ENCODE measurements at places on chromosomes 6 and 20. TPM values are rescaled to one million over a fixed set of nuclear protein-coding genes. Genes with fewer than 3 reads are reported as not detected.

GRCh38 chr20:54649511-54649962 lies 174.1 kb downstream of the DOK5 start:
- H3K27ac ChIP-seq = no peak overlapping the region
- no peaks in the 10 kb centered on the region for H3K36me3 ChIP-seq
- no peak overlapping the region for H3K4me3 ChIP-seq
- peaks cover 7% of the 10 kb centered on the region for H3K4me1 ChIP-seq

DNA sequence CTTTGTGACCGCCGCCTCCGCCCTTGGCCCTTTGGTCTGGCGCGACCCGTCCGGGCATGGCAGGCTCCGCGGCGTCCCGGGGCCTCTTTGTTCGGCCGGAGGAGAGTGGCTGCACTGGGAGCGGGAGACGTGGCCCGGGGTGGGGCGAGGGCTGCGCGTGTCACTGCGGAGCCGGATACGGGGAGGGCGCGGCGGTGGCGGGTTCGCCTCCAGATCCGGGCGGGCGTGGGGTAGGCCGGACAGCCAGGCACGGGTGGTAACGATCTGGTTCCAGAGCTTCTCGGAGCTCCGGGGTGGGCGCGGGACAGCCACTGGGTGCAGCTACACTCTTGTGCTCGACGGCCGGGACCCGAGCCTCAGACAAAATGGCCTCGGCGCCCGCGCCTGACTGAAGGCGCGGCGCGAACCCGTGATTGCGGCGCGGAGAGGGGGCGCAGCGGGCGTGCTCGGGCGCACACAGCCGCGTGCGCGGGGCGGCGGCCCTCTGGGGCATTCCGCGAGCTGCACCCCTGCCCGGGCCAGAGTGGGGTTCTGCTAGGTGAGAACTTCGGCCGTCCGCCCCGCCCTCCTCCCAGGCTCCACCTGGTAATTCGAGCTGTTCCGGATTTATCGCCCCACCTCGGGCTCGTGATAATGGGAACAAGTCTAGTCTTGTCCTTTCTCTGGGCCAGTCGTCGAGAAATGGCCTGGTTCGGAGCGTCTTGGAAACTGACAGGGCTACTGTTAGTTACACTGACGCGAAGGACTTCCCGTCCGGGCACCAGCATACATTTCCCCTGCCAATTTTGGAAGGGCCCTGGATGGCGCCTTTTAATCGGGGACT lies 1.0 kb downstream of the LOC128125822 start:
- peaks cover 26% of the 10 kb centered on the region for H3K4me1 ChIP-seq
- peaks cover 17% of the 10 kb centered on the region for H3K36me3 ChIP-seq
- DNase-seq = peak; percentile 71
- H3K27ac ChIP-seq = peak overlapping the region; percentile 95
- H3K4me3 ChIP-seq = peak overlapping the region; percentile 95

DNA sequence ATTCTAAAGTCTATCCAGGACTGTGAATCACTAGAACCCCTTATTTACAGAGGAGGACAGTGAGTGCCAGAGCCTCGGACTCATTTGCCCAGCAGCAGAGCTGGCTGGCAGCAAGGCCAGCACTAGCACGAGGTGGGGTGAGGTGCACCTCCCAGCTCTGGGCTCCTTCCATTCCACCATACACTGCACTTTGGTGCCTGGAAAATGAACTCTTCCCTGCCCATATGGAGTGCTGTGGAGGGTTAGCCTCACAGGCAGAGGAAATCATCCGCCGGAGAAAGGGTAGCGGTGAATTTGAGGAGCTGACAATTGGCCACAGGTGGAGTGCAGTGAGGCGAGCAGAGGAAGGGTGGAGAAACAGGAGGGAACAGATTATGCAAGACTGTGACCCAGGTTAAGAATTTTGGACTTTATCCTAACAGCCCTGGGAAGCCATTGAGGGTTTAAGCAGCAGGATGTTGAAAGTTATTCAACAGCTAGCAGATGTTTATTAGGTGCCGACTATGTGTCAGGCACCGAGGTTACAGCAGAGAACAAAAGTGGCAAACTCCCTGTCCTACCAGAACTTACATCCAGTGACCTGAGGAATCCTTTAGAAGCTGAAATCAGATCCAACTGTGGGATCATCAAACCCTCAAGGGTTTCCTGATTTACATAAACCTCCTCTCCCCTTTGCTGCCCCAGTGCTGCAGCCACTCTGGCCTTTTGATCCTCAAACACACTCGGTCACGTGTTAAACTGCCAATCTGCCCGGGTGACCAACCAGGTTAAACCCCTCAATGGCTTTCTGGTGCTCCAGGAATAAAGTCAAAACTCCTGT lies 6.2 kb downstream of the TRIM26 start:
- peaks cover 10% of the 10 kb centered on the region for H3K4me1 ChIP-seq
- H3K4me3 ChIP-seq = no peak overlapping the region
- DNase-seq = peak; percentile 37

GRCh38 chr20:19956976-19957375 lies 60.2 kb upstream of the NAA20 start:
- H3K4me1 ChIP-seq = no peaks in the 10 kb centered on the region
- no peak overlapping the region for H3K27ac ChIP-seq
- no peaks in the 10 kb centered on the region for H3K27me3 ChIP-seq
- peaks cover 18% of the 10 kb centered on the region for H3K36me3 ChIP-seq
- DNase-seq = no peak

- no peak overlapping the region for H3K4me3 ChIP-seq
- no peaks in the 10 kb centered on the region for H3K27me3 ChIP-seq
- peak overlapping the region; percentile 11 for H3K27ac ChIP-seq
- DNase-seq = no peak
- H3K4me1 ChIP-seq = peaks cover 23% of the 10 kb centered on the region
- H3K36me3 ChIP-seq = no peaks in the 10 kb centered on the region
Observed at GRCh38 chr20:9344083-9344920, 170.1 kb upstream of the LAMP5 start.

DNA sequence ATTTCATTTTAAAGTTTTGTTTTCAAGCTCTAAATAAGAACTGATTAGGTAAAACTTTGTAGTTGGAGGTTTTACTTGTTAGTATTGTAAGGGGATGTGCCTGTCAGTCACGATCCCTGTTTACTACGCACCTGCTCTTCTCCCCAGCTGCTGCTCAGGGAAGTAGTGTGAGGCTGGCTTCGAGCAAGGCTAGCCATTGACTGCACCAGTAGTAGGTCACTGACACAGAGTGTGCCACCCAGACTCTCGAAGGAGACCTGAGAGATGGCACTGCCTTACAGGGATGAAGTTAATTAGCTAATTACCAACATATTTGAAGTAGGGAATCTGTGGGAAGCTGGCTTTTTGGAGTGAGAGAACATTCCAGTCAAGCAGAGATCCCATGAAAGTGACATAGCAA lies 89.2 kb downstream of the DNAH8 start:
- DNase-seq = no peak
- H3K27ac ChIP-seq = no peak overlapping the region

DNA sequence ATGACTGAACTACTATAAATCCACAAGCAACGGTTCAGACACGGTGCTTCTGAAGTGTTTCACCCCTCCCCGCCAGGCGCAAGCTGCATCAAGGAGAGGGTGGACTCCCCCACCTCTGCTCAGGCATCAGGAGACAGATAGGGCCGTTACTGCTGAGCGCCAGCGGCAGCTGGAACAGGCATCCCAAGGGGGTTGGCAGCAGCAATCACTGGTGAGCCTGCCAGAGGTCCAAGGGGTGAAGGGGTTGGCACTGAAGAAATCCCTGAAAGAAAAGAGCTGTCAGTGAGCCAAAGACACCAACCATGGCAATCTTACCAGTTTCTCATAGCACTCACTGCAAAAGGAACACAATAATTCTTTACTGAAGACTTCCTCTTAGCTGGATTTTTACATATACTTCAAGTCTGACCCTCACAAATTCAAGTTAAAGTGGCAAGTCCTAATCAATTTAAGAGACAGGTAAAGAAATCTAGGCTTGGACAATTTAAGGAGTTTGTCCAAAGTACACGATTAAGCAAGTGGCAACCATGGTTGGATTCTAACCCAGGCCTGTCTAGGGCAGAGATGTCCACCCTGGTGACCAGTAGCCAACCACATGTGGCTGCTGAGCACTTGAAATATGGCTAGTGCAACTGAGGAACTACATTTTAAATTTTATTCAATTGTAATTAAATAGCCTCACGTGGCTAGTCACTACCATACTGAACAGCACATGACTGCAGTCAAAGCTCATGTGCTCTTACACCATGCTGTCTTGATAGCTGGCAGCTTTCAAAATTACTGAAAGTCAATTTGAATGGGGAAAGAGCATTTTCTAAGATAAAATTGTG lies 21.7 kb upstream of the TBC1D20 start:
- no peak overlapping the region for H3K4me3 ChIP-seq
- no peak for DNase-seq
- H3K27me3 ChIP-seq = no peaks in the 10 kb centered on the region
- H3K36me3 ChIP-seq = peaks cover 69% of the 10 kb centered on the region
- H3K4me1 ChIP-seq = no peaks in the 10 kb centered on the region

GRCh38 chr6:73612611-73613010 lies 41.2 kb downstream of the SLC17A5 start:
- no peaks in the 10 kb centered on the region for H3K36me3 ChIP-seq
- H3K4me1 ChIP-seq = no peaks in the 10 kb centered on the region

GRCh38 chr20:671252-672030 lies 4.2 kb downstream of the SCRT2 start:
- no peaks in the 10 kb centered on the region for H3K36me3 ChIP-seq
- H3K4me1 ChIP-seq = peaks cover 24% of the 10 kb centered on the region
- DNase-seq = no peak
- peaks cover 31% of the 10 kb centered on the region for H3K27me3 ChIP-seq
- H3K4me3 ChIP-seq = no peak overlapping the region

DNA sequence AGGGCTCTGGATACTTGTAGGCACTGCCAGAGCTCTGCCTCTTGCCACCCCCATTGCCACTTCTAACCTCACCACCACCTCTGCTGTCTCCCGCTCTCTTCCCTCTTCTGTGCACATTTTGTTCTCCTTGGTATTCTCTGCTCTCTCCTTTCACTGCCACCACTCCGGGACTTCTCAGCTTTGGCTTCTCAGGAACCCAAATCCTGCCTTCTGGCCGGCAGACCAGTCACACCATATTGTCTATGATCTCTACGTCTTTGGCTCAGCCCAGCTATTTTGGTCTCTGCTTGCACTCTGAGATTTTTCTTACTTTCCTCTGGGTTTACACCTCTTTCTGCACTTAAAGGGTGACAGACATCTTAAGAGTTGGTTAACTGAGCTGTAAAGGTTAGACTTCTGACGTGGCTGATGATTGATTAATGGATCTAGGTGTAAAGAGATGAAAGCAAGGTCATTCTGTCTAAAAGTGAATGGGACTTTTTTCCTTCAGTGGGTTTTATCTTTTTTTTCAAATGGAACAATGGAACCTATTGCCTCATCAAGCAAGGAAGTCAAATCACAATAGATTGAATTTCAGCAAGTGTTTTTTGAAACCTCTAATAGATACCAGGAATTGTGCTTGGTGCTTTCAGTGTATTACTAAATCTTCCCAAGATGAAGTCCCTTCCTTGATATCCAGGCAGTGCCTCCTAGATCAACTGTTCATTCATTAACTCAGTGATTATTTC lies 13.8 kb downstream of the MMP24 start:
- H3K4me3 ChIP-seq = no peak overlapping the region
- peaks cover 31% of the 10 kb centered on the region for H3K4me1 ChIP-seq
- H3K27ac ChIP-seq = peak overlapping the region; percentile 80
- no peak for DNase-seq

GRCh38 chr6:159068904-159069578 lies 24.2 kb upstream of the TAGAP start:
- DNase-seq = no peak
- H3K27me3 ChIP-seq = peaks cover 4% of the 10 kb centered on the region
- H3K36me3 ChIP-seq = no peaks in the 10 kb centered on the region
- H3K4me3 ChIP-seq = no peak overlapping the region

The LY6G5C gene
- total RNA-seq = 1.2 TPM

GRCh38 chr6:150184850-150185731 lies 42.2 kb downstream of the PPP1R14C start:
- peaks cover 28% of the 10 kb centered on the region for H3K4me1 ChIP-seq
- DNase-seq = no peak
- H3K27ac ChIP-seq = peak overlapping the region; percentile 9
- H3K4me3 ChIP-seq = no peak overlapping the region

GRCh38 chr6:117938311-117938995 lies 31.4 kb downstream of the SLC35F1 start:
- H3K4me1 ChIP-seq = peaks cover 24% of the 10 kb centered on the region
- no peak overlapping the region for H3K4me3 ChIP-seq
- H3K27me3 ChIP-seq = no peaks in the 10 kb centered on the region
- peak overlapping the region; percentile 52 for H3K27ac ChIP-seq
- H3K36me3 ChIP-seq = no peaks in the 10 kb centered on the region

The RPP40 gene
- total RNA-seq = 3.9 TPM

DNA sequence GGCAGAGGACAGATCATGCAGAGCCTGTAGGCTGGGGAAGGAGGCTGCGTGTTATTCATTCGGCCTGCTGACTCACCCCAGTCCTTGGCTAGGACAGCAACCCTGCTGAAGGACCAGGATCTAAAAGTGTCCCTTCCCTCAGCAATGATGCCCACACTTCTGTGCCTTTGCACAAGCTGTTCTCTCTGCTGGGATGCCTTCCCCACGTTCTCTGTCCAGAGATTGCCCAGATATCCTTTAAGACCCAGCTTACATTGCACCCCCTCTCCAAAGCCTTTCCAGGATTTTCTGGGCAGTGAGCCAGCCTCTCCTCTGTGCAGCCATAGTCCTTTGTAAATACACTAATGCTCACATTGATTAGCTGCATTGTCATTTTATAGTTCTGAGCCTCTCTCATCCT lies 99.3 kb upstream of the CHD6 start:
- H3K27me3 ChIP-seq = no peaks in the 10 kb centered on the region
- no peak overlapping the region for H3K4me3 ChIP-seq
- DNase-seq = peak; percentile 44

GRCh38 chr20:3404402-3404801 lies 3.1 kb downstream of the DNAAF9 start:
- no peak overlapping the region for H3K27ac ChIP-seq
- H3K27me3 ChIP-seq = no peaks in the 10 kb centered on the region
- H3K36me3 ChIP-seq = no peaks in the 10 kb centered on the region
- no peak for DNase-seq
- peaks cover 20% of the 10 kb centered on the region for H3K4me1 ChIP-seq

DNA sequence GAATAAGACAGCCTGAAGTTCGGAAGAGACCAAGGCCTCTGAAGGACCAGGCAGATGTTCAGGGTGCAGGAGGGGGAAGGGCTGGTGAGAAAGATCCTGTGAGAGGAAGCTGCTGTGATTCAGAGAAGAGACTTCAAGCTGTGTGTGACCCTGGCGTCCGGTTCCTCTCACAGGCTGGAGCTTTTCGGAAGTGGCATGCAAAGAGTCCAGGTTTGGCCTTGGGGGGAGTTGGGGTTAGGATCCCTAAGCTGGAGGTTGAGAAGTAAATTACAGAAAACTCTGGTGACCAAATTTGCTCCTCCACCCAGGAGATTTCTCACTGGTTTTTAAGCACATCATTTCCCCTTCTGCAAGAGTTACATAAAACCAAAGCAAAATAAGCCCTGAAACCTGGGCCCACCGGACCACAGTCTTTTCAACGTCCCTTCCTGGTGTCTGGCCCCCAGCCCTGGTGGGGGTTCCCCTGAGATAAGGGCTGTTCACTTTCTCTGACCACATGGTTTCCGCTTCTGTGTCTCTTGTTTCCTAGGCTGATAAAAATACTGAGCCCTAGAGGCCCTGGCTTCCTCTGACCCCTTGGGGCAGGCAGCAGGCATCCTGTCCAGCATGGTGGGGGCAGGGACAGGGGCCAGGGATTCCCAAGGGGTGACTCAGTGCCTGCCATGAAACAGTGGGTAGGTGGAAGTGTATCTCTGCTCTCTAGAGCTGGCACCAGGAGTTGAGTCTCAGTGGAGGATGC lies 12.0 kb upstream of the LTA start:
- no peak for DNase-seq
- H3K27me3 ChIP-seq = no peaks in the 10 kb centered on the region
- peaks cover 5% of the 10 kb centered on the region for H3K4me1 ChIP-seq
- no peak overlapping the region for H3K4me3 ChIP-seq
- peaks cover 6% of the 10 kb centered on the region for H3K36me3 ChIP-seq
- peak overlapping the region; percentile 64 for H3K27ac ChIP-seq
